ENCODE measurements at places on chromosomes 3 and 15.

GRCh38 chr3:114362815-114363214 is 69.0 kb downstream of the TIGIT start:
- DNase-seq = no peak

DNA sequence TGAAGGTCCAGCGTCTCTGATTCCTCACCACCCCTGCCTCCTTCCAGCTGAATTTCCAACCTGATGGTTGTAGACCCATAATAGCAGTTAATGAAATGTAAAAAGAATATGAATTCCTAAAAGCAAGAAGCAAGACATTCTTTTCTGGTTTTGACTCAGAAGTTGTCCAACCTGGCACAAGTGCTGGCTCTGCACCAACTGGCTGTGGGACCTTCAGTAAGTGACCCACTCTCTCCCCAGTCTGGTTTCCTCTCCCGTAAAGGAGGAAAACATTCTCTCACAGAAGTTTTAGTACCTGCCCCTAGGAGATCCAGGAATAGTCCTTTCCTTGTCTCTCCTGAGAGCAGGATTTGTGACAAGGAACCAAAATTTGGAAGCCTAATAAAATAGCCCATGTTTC is 236.9 kb upstream of the TRIM42 start:
- DNase-seq = no peak

DNA sequence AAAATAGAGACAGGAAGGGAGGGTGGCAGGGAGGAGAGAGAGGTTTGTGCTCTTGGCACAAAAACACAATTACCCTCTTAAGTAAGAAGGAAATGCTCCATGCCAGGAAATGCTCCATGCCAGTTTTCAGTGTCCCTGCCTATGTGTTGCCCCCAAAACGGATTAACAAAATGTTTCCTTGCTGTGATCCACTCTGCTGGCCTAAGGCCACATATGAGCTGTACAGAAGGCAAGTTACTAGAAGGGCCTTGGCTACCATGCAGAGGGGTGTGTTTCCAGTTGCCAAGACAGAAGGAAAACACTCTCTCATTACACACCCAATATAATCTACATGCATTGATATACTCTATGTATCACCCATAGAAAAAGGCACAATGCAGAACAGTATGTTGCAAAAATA is 98.2 kb upstream of the PTPRG start:
- no peak for DNase-seq

- no peak for DNase-seq
These were observed 2.8 kb upstream of the VGLL3 start for GRCh38 chr3:86993704-86994103.

- no peak for DNase-seq
These were observed 424.8 kb upstream of the TPM1 start for GRCh38 chr15:62617741-62618140.

- no peak for DNase-seq
These were observed 9.2 kb downstream of the TMPRSS7 start for GRCh38 chr3:112043621-112044201.

- no peak for DNase-seq
These were observed at the start of gene UTS2B for GRCh38 chr3:191329654-191330529. UTS2B (minus strand) TSS chr3:191330526; CDS start chr3:191282189, 48,337 bp downstream.

- DNase-seq = no peak
These were observed 1188.0 kb upstream of the CADM2 start for GRCh38 chr3:83770664-83771402.

DNA sequence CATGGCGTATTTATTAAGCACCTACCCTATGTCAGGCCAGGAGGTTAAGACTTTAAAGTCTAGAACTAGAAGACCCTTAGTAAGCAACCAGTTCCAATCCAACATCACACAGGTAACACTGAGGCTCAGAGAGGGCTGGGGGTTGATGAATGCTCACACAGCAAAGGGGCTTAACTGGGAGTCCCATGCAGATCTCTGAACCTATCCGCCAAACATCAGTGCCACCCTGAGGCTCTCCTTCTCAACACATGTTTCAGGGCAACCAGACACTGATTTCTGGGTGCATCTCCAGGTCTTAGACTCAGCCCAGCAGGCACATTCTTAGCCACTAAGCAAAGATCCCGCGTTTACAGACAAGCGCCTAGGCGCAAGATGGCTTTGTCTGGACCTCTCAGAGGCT is 92.0 kb upstream of the SLC6A11 start:
- DNase-seq = no peak

GRCh38 chr3:147945968-147946519 is 536.9 kb downstream of the ZIC1 start:
- DNase-seq = no peak

GRCh38 chr3:81152156-81152555 is 609.3 kb downstream of the GBE1 start:
- DNase-seq = no peak

- peak; percentile 51 for DNase-seq
These were observed 416 bp downstream of the PBRM1 start for GRCh38 chr3:52685285-52685708.

DNA sequence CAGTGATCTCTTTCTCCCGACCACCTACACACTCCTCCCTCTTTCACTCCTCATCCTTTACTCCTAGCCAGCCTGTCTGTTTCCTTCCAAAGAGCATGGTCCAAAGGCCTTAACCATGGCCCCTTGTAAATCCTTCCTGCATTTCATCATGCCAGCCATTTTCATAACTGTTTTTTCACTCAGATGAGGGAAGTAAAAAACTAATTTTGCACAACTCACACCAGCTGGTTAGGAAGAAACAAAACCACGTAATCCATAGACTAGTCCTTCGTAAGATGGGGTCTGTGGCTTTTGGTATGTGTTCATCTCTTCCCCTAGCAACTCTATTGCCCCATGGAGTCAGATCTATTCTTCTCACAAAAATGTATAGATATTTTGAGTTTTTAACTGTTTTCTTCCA is 187.8 kb downstream of the SHOX2 start:
- DNase-seq = no peak

DNA sequence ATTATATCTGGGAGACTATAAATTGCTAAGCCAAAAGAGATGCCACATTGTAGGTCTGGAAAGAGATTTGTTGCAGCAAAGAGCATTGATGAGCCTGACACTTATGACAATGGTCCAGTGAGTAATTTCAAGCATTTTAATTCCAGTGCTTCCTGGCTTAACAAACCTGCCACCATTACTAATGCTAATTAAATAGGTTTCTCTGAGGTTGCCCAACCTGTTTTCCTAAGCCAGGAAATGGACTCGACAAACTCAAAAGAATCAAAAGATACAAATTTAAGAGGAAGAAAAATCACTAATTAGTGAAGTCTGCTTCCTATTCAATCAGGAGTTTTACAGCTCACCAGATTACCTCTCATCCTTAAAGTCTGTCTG is 36.7 kb upstream of the CTDSPL start:
- DNase-seq = no peak

GRCh38 chr3:183427876-183428446 is 458 bp downstream of the MCF2L2 start:
- DNase-seq = no peak

DNA sequence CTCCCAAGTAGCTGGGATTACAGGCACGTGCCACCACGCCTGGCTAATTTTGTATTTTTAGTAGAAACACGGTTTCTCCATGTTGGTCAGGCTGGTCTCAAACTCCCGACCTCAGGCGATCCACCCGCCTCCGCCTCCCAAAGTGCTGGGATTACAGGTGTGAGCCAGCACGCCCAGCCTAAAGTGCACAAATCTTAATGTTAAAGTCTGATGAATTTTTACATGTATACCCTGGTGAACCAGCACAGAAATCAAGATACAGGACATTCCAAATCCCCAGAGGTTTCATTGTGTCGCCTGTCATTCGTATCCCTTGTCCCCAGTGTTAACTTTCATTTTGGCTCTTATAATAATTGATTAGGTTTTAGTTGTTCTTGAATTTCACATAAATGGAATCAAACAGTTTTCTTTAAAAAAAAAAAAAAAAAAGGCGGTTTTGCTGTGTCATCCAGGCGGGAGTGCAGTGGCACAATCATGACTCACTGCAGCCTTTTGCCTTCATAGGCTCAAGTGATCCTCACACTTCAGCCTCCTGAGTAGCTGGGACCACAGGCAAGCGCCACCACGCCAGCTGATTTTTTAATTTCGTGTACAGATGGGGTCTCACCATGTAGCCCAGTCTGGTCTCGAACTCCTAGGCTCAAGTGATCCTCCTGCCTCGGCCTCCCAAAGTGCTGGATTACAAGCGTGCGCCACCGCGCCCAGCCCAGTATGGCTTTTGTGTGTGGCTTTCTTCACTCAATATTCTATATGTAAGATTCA is 1.5 kb upstream of the TM4SF19 start:
- DNase-seq = no peak

GRCh38 chr3:60086811-60087210 is 1037.0 kb upstream of the CFAP20DC start:
- no peak for DNase-seq

- DNase-seq = no peak
These were observed 76.7 kb downstream of the SCN10A start for GRCh38 chr3:38739396-38739689.

DNA sequence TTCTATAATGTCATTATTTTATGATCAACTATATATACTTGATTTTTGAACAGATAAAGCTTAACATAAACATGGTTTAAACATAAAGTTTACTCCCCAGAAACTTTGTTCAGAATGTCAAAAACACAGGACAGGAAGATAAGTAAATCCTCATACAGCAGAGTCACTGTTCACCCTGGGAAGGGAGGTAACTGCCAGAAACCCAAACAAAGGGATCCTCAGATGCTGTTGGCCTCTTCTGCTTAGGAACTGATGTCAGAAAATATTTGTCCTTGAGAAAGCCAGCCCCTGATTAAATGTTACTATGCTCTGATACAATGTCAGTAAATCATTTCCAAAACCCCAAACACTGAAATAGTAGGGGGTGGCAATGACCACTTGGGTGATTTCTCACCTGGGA is 185.3 kb downstream of the TJP1 start:
- DNase-seq = no peak

All from stimulated activated CD4-positive, alpha-beta T cell treated with anti-CD3 and anti-CD28 coated beads, TNF-alpha, amount 100 ng/mL, for 4 hours (primary cell).